ENCODE measurements at places on chromosomes 3 and 15.
A peak's percentile ranks its signal among the peaks of the same experiment; 100 is the strongest.

GRCh38 chr3:135688003-135688402, 277.5 kb upstream of the PPP2R3A start:
- no peak for DNase-seq

DNA sequence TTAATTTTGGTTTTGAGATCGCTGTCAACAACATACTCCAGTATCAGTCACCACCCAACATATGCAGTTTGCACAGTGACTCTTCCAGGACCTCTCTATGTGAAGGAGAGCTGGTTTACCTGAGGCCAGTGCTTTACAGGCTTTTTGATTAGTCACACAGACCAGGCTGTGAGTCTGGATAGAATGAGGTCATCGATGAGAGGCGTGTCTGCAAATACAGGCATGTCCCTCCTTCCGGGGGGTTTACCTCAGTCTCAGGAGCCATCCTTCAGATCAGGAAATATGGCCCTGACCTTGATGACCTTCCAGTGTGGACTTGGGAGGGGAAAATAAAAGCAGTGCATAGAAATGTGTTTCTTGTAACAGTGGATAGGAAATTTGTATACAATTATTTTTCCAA, 46.9 kb downstream of the KBTBD12 start:
- DNase-seq = no peak

- no peak for DNase-seq
Observed at GRCh38 chr3:106813742-106814141, 563.5 kb upstream of the CCDC54 start.

GRCh38 chr3:52213901-52214300, 11.5 kb downstream of the TLR9 start:
- peak; percentile 34 for DNase-seq

- DNase-seq = peak; percentile 93
Observed at GRCh38 chr3:50264383-50264963, 4.5 kb upstream of the SEMA3B start.

- DNase-seq = no peak
Observed at GRCh38 chr3:100027321-100027720, 87.0 kb downstream of the FILIP1L start.

GRCh38 chr15:57820119-57820518, 113.6 kb downstream of the POLR2M start:
- peak; percentile 11 for DNase-seq

GRCh38 chr15:60751985-60752952, 273.3 kb upstream of the ICE2 start:
- DNase-seq = peak; percentile 91

- no peak for DNase-seq
Observed at GRCh38 chr15:88202231-88202630, 54.3 kb downstream of the NTRK3 start.

DNA sequence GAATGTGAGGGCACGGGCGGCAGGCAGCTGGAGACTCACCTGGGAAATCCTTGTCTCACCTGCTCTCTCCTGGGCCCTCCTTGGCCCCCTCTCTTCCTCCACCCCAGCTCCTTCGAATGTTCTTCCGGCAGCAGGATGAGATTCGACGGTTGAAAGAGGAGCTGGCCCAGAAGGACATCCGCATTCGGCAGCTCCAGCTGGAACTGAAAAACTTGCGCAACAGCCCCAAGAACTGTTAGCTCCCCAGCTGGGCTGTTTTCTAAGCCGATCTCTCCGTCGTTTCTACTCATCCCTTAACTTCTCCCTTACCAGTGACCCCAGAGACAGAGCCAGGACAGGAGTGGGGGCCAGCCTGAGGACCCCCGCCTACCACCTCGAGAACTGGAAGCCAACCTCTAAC, 95.0 kb downstream of the ANP32A start:
- no peak for DNase-seq

GRCh38 chr3:42809202-42809601, at the start of gene ACKR2:
TSS of gene ACKR2 (plus strand) at chr3:42809445. CDS start at chr3:42864503, 55,058 bp downstream.
- DNase-seq = no peak

DNA sequence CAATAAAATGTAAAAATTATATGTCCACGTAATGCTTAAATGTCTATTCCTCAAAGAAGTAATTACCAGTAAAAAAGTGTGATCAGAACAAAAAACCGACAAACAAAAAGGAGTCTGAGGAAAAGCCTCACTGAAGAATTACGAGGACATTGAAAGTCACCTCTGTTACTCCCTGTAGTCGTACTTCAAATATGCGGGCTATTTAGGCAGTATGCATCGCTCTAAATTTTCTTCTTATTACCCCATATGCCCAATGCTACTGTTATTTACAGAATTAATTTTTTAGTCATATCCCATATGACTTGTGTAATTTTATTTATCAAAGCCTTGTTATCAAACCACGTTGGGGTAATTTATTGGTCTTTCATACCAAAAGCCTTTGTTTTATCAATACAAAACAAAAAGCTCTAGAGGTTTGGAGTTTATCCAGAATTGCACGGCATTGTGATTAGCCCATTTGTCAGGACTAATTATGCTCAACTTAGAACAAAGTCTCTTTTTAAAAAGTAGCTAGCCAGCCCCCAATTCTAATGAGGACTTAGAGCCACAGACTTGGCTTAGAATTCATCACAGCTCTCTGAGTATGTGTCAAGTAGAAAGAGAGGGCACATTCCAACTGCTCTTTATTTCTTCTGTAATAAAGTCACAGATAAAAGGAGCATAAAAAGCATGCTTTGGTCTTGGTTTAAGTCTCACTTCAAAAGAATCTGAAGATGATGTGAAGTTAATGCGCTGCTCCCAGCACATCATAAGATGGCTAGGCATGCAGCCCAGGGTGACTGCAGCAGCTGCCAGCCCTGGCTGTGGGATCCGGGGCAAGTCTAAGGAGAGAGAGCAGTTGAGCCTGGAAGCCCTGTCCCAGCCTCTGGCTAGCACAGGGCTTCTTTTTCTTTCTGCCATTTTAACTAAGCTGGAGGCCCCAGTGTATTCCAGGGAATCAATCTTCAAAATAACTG, 521.0 kb downstream of the GABRG3 start:
- DNase-seq = no peak

GRCh38 chr15:39856357-39856756, 63.7 kb downstream of the GPR176 start:
- no peak for DNase-seq

- DNase-seq = no peak
Observed at GRCh38 chr3:112314649-112315048, 18.3 kb upstream of the CD200 start.

DNA sequence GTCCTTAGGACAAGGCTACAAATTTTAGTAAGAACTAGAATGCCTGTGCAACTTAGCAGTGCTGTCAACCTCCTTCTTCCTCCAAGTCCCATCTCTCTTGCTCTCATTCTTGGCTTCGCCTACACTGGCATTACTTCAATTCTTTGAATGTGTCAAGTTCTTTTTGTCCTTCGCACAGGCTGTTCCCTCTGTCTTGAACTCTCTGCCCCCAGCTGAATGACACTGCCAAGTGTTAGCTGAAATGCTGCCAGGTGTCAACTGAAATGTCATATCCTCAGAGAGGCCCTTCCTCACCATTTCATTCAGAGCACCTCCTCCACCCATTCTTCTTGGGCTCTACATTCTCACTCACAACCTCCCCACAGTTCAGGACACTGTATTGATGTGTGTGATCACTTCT, 48.8 kb upstream of the PSMD6 start:
- DNase-seq = no peak

- peak; percentile 35 for DNase-seq
Observed at GRCh38 chr3:39808467-39809180, 785 bp upstream of the MYRIP start.

- no peak for DNase-seq
Observed at GRCh38 chr3:134094491-134094890, 64.8 kb upstream of the SLCO2A1 start.

- no peak for DNase-seq
Observed at GRCh38 chr3:46299608-46300460, 54.1 kb upstream of the CCR2 start.

DNA sequence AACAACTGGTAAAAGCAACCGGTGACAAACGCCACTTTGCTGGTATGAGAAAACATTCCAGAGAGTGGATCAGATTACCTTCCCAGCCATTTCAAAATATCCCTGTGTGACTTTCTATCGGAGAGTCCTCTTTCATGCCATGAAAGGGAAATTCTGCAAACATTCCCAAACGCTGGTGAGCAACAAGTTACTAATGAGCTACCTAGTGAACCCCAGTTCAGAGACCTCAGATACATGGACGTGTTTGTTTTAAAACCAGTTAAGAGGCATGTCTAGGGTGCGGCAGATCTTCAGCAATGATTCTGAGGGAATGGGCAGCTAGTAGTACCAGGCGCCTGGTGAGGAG, 418.2 kb upstream of the NR2F2 start:
- DNase-seq = no peak

DNA sequence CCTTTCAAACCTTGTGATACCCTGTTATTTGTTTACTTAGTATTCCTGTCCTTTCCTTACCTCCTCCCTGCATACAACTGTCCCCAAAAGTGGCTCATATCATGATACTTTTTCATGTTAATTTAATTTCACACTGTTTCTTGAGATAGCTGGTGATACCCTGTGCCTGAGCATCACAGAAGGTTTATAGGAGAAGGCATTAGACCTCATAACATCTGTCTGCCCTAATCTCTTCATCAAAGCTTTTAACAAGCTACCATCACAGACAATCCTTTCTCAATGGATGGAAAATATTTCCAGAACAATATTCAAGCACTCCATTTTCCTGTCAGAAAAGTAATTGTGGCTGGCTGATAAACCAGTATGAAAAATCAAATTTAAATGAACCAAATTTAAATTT, 81.6 kb downstream of the SSR3 start:
- no peak for DNase-seq

DNA sequence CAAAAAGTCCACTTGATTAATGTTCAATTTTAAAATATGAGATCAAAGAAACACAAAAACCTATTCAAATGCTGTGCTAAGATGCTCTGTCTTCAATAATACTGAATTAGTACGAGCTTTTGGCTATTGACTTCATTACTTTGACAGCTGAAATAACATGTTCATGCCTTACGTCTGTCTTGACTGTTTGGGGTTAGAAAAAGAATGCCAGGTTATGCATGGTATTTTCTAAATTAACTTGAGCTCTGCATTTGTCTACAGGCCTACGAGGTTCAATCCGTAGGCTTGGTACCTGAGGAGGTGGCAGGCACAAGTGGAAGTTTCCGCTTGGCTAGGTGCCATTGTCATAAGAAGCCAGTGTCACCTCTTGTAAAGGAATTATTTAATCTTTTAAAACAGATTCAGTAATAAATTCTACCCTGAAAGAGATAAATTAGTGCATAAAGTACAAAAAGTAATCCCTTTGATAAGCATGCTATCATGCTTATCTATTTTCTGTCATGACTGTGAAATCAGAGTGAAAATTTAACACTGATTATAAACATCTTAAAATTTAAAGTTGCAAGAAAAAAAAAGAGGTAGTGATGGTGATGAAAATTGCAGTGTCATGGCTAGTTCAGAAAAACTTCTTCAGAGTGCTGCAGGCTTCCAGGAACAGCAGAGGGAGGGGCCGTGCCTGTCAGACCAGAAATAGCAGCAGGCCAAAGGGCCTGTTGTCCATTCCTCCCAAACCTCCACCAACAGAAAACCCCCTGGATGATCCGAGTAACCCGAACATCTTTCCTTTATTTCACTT, 115.7 kb downstream of the ARRDC4 start:
- peak; percentile 44 for DNase-seq

DNA sequence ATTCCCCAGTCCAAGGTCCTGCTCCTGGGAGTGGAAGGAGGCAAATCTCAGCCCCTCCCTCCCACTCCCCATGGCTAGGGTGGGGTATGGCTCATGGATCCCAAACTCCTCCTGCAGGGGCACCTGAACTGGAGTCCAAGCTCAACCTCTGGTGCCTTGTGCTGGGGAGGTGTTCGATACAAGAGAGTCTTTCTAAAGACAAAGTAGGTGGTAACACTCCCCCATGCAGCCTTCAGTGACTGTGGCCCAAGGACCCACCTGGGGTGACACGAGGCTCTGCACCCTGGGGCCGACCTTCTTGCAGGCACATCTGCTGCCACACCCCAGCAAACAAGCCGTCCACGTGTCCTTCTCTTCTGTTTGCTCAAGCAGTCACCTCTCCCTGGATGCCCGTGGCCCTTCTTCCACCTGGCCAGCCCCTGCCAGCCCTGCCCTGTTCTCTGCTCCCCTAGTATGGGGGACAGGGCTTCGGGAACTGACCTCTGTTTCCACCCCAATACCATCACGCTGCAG, 36.7 kb upstream of the SLC6A11 start:
- DNase-seq = no peak

DNA sequence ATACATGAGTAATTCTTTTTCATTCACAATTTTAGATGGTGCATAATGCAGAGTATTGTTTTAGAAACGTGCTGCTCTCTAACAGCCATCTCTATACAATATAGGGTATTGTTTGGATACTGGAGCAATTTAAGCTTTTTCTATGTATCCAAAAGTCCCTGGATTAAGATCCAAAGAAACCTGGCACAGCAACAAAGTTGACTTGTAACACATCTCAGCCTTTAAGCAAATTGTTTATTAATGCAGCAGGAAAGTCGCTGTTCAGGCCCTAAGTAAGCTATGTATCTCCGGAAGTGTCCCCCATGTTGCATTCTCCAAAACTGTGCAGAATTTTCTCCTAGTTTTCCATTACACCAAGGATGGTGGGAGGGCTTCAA, 7.3 kb downstream of the VGLL4 start:
- DNase-seq = no peak

DNA sequence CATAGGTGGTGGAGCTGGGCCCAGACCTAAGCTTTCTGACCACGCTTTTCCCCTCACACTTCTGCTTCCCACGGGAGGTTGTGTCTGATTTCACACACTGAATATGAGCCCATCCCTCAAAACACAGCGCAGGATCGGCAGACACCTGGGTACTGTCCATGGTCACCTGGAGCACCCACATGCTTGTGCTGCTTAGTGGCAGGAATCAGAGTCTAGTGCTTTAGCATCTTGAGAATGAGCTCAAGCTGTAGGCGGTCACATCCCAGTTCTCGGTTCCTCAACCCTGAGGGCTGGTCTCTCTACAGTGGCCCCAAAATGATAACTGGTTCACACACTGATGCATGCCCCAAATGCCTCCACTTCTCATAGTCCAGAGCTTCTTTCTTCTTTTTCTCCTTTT, 111.0 kb downstream of the SEMA5B start:
- no peak for DNase-seq

DNA sequence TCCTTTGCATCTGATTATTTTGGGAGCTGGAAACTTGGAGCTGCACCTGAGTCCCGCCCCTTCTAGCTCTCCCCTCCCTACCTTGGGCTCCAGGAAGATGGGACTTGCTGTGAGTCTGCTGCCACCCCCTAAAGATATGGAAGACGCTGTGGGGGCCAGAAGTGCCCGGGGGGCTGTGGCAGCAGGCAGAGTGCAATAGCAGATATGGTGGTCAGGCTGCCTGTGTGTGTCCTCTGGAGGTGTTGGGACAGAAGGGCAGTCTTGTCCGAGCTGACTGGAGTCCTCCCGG, 485 bp downstream of the PAK6 start:
- no peak for DNase-seq

Data from adipocyte (in vitro differentiated cells).